ENCODE measurements at places on chromosomes 13 and 19. TPM values are rescaled to one million over a fixed set of nuclear protein-coding genes. Genes with fewer than 3 reads are reported as not detected.

The URAD gene
- total RNA-seq = not detected

- no peak for DNase-seq
Measured at GRCh38 chr19:29860492-29860891, 48.7 kb downstream of the CCNE1 start.

The LRRC4B gene
- total RNA-seq = not detected

DNA sequence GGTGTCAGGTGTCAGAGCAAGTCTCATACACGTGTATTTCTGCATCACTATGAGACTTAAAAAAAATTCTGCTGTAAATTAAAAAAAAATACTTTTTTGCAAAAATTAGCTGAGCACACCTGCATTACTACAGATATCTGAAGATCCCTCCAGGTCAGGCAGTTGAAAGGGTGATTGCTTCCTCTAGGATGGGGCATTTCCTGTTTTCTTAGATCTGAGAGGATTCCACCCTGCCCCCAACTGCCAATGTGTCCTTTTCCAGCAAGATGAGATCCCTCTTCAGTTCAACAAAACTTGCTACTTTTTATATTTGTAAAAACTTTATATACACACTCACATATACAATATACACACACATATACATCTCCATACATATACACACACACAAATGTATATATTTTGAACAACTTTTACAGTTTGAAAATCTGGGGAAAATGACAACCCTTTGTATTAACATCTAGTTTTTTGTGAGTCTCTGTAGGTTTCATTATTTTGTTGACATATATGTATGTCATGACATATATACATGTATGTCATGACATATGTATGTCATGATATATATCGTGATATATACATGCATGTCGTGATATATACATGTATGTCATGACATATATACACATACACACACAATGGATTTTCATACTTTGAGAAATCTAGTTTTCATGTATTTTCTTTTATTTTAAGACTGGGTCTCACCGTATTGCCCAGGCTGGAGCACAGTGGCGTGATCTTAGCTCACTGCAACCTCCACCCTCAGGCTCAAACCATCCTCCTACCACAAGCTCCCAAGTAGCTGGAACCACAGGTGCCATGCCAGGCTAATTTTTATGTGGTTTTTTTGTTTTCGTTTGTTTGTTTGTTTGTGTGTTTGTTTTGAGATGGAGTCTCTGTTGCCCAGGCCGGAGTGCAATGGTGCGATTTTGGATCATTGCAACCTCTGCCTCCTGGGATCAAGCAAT is 17.8 kb downstream of the ZNF813 start:
- no peak for DNase-seq

The PDX1 gene
- not detected for total RNA-seq

- DNase-seq = no peak
Measured at GRCh38 chr13:91346850-91347201, 661 bp upstream of the MIR17HG start.

The C1QTNF9B gene
- total RNA-seq = not detected

DNA sequence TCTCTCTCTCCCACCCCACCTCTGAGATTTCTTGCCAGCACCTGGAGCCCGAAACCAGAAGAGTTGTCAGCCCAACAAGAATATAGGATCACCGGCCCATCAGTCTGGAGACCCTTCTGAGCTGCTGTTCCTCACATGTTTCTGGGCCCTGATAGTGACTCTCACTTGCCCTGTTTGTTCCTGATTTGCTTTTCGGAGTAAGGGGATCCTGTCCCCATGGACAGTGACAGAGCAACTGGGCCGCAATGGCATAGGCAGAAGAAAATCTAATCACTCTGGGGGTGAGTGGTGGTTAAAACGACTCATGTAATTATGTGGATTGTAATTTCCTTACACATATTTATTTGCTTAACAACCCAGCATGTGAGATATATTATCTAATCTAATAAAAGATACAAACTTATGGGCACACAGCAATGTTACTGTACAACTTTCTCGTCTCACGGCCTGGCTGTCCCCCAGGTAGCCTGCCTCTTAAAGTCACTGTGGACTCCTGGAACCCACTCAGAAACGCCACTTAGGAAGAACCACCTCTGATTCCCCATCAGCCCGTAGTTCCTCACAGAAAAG is 663 bp upstream of the SMAD9 start:
- DNase-seq = no peak

- DNase-seq = no peak
Measured at GRCh38 chr19:281156-281853, 9.9 kb downstream of the PLPP2 start.

- DNase-seq = no peak
Measured at GRCh38 chr13:110471156-110471832, 90.2 kb downstream of the RAB20 start.

Data from fibroblast of the aortic adventitia (primary cell).